ENCODE measurements at places on chromosomes 7 and 10. TPM values are rescaled to one million over a fixed set of nuclear protein-coding genes. Genes with fewer than 3 reads are reported as not detected.

The SYT15 gene
- 0.45 TPM for polyA plus RNA-seq

The PON1 gene
- polyA plus RNA-seq: not detected

The IL6 gene
- polyA plus RNA-seq: 3.8 TPM

The RBAK gene
- 5.3 TPM for polyA plus RNA-seq

The BUB3 gene
- 148 TPM for polyA plus RNA-seq

The LRRN3 gene
- polyA plus RNA-seq: 2.7 TPM

The INSYN2A gene
- not detected for polyA plus RNA-seq

The ABCC2 gene
- 0.33 TPM for polyA plus RNA-seq

The NCF1 gene
- 313 TPM for polyA plus RNA-seq

The ELOVL3 gene
- not detected for polyA plus RNA-seq

The GATA3 gene
- polyA plus RNA-seq: 2.0 TPM

The C10orf71 gene
- not detected for polyA plus RNA-seq

Measured in IgD-negative memory B cell (primary cell).